Bronchial epithelial cell (primary cell): ENCODE measurements at places on chromosomes 5 and 9.

- DNase-seq, result no peak
Observed at GRCh38 chr5:10832987-10833386, 72.0 kb upstream of the DAP start.

DNA sequence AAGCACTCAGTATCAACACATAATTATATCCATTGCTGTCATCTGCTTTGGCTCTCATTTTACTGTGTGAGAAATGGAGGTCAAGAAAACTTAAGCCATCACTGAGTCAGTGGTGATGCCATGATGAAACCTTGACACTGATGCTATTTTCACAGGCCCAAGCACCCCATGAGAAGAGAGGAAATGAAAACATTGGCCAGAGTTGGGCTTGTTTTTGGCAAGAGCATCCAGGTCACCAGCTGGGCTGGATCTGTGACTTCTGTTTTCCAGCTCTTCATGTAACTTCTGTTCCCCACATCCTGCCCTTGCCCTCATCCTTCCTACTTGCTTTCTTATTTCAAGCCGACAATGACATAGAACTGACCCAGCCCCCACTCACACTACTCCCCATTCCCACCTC is 10.0 kb downstream of the LCP2 start:
- no peak for DNase-seq

- peak; percentile 1 for DNase-seq
Observed at GRCh38 chr5:35540002-35540401, 77.7 kb upstream of the SPEF2 start.

DNA sequence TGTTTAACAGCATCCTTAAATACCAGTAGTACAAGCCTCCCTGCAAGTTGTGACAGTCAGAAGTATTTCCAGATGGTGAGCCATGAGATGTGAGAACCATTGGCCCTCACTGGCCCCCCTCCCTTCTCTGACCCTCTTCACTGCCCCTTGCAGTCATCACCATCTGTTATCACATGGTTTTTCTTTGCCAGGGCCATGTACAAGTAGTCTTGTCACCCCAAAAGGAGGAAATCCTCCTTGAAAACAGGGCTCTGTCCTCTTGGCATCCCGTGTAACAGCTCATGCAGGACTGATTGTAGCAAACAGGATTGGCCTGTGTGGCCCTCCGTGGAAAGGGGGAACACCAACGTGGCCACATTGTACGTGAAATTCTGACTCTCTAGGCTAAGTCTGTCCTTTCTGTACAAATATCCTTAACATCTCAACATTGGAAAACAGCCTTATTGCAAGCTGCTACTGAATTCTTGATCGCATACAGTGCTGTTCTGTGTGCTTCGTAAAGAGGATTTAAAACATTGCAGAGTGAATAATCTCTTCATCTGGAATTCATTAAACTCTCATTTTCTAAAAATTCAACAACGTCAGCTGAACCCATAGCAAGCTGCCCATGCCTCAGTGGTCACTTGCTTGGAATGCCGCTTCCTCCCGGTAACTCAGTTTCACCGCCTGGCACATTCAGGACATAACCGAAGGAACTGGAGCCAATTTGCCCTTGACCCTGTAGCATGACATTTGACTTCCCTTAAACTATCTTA is 171.7 kb downstream of the ATPSCKMT start:
- DNase-seq, result no peak

GRCh38 chr5:75828029-75828428 is 110.8 kb upstream of the POC5 start:
- no peak for DNase-seq

- DNase-seq, result peak; percentile 43
Observed at GRCh38 chr5:133336121-133336968, 276.0 kb downstream of the FSTL4 start.

DNA sequence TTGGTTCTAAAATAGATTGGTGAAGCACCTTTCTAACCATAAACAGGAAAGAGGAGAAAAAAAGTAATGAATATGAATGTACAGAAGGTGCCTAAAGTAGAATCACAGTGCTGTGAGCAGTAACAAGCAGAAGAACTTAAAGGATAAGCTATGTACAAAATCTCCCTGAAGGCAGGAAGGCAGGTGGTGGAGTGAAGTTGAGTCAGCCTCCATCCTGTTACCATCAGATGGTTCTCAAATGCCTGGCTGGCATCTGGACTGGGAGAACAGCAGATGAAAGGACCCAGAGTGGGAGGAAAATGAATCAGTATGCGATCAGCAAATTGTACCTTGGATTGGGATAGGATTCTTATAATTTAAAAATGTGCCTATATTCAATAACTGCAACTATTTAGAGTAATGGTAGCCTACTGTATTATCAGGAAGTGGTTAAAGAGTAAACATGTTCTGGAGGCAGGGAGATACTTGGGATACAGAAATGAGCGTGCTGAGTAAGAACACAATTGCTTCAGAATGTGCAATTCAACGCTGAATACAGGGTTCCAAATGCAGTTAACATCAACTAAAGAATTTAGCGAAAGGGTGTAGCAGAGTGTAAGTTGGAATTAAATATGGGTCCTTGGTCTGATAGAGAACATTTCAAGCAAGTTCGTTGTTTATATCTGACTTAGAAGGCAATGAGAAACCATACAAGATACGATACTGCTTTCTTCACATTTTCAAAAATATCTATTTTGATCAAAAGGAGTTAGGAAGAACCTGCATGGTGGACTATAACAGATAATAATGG is 21.1 kb upstream of the FER start:
- DNase-seq, result peak; percentile 83
